ENCODE measurements at places on chromosomes 16 and 17.
A peak's percentile ranks its signal among the peaks of the same experiment; 100 is the strongest.

- DNase-seq = peak; percentile 93
Observed at GRCh38 chr16:75566040-75566757, at the start of gene GABARAPL2. Gene GABARAPL2 (plus strand): TSS chr16:75566379. CDS start chr16:75566487, 108 bp downstream.

DNA sequence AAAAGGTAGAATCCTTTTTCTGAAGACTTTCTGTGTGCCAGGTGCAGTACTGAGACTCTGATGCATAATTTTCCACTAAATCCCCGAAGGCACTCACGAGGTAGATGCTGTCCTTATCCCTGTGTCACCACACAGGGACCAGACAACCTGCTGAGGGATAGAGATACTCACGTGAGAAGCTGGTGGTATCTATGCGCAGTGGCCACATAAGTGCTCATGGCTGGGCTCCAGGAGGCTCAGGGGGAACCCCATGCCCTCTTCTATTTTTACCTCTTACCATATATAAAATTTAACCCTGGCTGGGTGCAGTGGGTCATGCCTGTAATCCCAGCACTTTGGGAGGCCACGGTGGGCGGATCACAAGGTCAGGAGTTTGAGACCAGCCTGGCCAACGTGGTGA lies 38.3 kb downstream of the NT5M start:
- no peak for DNase-seq

GRCh38 chr17:37305406-37305905 lies 70.3 kb upstream of the C17orf78 start:
- DNase-seq = no peak

DNA sequence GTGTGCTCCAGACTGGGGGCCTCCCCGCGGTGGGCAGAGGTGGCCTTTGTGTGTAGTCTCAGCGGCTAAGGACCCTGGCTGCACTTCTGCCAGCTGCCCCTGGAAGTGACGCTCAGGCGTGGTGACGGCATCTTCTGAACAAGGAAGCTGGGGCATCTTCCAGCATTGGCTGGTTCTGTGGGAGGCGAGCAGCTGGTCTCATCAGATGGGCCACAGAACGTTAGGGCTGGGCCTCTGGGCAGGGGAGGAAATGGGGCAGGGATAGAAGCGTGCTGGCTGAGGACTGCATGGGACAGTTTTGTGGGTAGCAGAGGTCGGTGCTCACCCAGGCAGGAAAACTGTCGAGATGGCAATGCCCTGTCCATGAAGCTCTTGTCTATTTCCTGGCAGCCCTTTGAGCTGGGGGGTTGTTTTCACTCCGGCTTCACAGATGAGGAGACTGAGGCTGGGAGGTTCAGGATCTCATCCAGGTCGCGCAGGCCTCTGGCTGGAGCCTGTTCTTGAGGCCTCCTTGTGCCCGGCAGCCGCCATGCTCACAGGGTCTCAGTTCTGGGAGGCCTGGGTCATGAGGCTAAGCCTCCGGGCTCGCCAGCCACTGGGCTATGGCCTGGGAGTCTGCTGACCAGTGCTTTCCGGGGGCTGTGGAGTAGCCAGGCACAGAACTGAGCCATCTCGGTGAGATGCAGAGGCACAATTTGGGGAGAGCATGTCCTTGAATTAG lies 16.3 kb downstream of the IRF8 start:
- no peak for DNase-seq

GRCh38 chr16:78749745-78750268 lies 650.4 kb downstream of the WWOX start:
- no peak for DNase-seq

- DNase-seq = no peak
Observed at GRCh38 chr16:47008612-47009011, 35.1 kb upstream of the DNAJA2 start.
